Bone marrow (tissue), 2 donors: ENCODE measurements at places on chromosomes 2 and 18.

DNA sequence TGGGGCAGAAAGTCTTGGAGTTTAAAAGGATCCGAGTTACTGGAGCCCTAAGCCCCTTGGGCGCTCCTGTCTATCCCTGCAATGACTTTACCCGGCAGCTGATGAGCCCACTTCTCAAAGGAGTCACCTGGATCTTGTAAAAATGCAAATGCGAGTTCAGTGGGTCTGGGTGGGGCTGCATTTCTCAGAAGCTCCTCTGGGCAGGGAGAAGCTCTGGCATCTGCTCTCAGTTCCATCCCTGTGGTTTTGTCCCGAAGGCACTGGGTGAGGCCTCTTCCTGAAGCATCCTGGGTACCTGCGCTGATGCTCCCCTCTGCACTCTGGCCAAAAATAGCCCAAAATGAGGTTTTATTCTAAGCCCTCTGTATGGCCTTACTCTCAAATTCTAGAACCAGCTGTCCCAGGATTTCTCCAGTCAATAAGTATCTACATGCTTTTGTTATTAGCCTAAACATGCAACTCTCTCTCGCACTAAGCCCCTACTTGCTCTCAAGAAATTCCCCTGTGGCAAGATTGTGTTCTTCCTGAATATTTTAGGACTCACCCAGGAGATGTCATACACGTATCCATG is 167.8 kb upstream of the APCDD1 start:
- DNase-seq = no peak

GRCh38 chr2:20675701-20676352 is 8.9 kb downstream of the GDF7 start:
- DNase-seq = no peak

- DNase-seq = no peak
These were observed 1504.5 kb downstream of the DPP10 start for GRCh38 chr2:115946891-115947290.

- DNase-seq = no peak
These were observed 1.1 kb downstream of the RPL37A start for GRCh38 chr2:216499641-216500218.

- DNase-seq = no peak
These were observed 66.9 kb upstream of the MCFD2 start for GRCh38 chr2:46982351-46983064.

DNA sequence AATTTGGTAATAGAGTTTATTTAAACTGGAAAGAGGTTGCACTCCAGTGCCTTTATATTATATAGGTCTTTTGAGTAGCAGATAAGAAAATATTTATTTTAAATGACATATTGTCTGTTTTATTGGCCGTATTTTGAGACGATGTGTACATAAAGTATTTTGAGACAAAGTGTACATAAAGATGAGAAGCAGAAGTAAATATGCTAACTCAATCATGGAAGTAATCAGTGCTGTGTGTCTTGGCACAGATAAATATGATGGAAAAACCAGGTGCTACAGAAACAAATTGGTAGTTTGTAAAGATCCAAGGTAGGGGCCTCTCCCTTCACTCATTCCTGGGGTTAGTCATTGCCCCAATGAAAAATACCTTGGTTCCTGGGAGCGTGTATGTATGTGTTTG is 382.9 kb downstream of the DSEL start:
- no peak for DNase-seq

DNA sequence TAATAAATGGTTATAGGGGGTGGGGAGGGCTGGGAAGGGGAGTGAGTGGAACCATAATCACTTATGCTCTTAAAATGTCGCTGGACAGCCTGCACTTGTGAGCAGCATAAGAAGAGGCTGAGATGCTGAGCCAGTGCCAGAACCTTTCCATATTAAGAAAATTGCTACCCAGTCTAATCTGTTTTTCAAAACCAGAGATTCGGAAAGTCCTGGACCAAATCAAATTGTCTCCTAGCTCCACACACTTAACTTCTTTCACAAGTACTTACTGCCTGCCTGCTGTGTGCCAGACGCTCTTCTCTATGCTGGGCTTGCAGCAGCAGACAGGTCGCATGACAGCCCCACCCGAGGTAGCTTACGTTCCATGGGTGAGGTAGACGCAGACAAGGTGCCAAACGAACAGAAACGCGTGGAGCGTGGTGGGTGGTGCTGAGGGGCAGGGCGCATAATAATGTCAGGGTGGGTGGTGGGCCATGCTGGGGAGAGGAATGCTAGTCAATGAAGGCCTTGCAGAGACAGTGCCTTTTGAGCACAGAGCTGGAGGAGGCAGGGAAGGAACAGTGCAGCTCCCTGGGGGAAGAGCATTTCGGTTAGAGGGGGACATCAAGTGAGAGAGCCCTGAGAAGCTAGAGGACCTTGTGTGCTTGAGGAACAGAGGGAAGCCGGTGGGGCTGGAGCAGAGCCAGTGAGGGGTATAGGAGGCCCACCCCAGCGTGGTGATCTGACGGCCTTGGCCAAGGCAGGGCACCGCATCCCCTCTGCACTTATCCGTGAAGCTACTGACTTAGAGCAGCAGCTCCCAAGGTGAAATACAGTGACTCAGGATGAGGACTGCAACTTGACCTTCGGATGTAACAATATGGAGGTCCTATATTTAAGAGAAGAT is 123.5 kb upstream of the DAPL1 start:
- no peak for DNase-seq

- DNase-seq = no peak
These were observed 9.2 kb upstream of the KYNU start for GRCh38 chr2:142868229-142868762.

GRCh38 chr2:65252640-65253039 is 25.0 kb downstream of the ACTR2 start:
- no peak for DNase-seq

DNA sequence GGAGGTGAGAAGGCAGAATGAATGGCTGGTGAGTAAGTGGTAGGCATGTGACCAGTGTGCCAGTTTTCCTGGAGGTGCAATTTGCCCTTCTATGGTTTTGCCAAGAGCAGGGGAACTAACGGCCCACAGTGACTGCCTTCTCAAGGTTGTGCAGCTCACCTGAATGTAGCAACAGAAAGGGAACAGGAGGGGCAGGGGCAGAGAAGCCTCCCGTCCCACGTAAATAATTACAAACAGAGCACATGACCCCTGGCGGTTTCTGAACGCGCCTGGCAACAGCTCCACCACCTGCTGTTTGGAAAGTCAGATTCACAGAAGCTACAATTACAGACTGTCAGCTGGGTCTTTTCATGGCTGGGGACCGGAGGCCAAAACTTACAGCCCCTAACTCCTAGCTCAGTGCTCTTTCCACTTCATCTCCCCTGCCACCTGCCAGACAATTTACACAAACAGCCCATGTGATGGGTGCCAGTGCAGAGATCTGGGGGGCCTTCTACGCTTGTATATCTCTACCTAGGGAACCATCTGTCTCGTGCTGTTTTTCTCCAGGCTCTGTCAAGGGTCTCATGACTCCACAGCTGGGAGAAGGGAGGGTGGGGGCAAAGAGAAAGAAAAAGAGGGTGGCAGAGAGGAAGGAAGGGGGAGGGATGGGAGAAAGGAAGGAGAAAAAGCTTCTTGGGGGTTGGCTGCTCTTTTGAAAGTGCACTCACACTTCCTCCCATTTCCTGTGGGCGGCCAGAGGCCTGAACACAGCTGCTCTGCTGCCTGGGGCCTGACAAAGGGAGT is 69.6 kb downstream of the POLR1A start:
- peak; percentile 15 for DNase-seq

DNA sequence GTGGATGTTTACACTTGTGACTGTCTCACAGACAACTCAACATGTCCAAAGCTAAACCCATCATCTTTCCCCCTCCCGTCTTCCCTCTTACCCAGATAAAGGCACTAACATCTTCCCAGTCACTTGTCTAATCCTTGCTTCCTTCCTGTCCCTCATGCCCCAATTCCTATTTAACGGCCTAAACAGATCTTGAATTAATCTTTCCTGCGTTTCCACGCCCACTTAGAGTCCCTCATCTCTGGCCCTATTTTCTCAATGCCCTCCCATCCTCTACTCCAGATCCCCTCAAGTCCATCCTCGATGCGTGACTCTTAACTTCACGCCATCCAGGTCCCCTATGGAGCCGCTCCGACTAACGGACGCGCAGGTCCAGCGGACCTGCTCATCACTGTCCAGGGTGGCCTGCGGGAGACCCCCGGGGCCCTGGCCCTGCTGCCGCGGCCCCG is 682 bp upstream of the SCLY start:
- no peak for DNase-seq

GRCh38 chr18:47876813-47877212 is 53.6 kb downstream of the SMAD2 start:
- DNase-seq = no peak

GRCh38 chr2:20667531-20668401 is 822 bp downstream of the GDF7 start:
- no peak for DNase-seq

GRCh38 chr2:120658770-120659158 is 76.9 kb upstream of the GLI2 start:
- no peak for DNase-seq

DNA sequence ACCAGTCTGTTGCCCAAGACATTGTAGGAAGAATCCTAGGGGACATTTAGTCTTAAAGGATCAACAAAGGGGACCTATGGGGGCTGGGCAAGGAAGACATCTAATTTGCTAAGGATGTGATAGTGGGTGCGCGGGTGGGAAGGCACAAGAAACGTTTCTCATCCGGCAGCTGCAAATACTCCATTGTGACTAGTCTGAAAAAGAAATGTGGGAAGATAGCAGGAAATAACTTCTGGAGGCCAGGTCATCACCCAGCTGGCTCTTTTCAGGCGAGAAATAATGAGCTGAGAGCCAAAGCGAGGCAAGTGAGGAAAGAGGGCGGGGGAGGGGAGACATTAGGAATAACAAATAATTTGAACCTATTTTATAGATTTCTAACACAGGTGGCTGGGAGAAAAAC is 70.3 kb upstream of the NCK2 start:
- DNase-seq = no peak

- DNase-seq = no peak
These were observed 304.6 kb upstream of the FAM98A start for GRCh38 chr2:33903701-33904100.

GRCh38 chr18:67916097-67916496 is 399.6 kb upstream of the DSEL start:
- no peak for DNase-seq

GRCh38 chr2:180057706-180058412 is 50.8 kb upstream of the CWC22 start:
- DNase-seq = no peak

DNA sequence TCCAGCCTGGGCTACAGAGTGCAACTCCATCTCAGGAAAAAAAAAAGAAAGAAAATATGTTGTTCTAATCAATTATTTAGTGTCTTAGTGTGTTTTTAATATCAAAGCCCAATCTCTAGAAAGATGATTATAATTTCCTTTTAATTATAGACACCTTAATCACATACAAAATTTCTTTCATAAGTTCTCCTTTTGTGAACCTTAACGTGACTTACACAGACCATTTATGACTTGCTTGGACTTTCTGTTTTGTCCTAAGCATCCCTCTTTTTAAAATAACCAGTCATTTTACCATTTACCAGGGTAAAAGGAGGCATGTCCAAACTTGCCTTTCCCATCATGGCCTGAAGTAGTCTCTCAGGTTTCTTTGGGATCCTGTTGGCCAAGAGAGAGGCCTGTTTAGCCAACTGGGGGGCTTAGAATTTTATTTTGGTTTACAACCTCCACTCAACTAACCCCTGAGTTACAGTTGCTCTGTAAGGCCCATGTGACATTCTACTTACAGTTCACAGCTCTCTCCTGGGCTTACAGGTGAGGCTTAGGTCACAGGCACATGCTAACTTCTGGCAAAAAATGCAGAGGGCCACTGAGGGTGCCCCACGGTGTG is 23.9 kb upstream of the GPR155 start:
- DNase-seq = no peak

GRCh38 chr18:46877329-46877987 is 39.8 kb downstream of the PIAS2 start:
- DNase-seq = no peak

GRCh38 chr18:4351005-4351404 is 104.1 kb downstream of the DLGAP1 start:
- no peak for DNase-seq

GRCh38 chr2:196097864-196098660 is 29.4 kb upstream of the DNAH7 start:
- DNase-seq = no peak

GRCh38 chr2:64568836-64569235 is 44.7 kb downstream of the AFTPH start:
- DNase-seq = no peak

- DNase-seq = no peak
These were observed 16.7 kb downstream of the PDE1A start for GRCh38 chr2:182410120-182410519.

- no peak for DNase-seq
These were observed 222.0 kb downstream of the TMEM182 start for GRCh38 chr2:102983786-102984185.

DNA sequence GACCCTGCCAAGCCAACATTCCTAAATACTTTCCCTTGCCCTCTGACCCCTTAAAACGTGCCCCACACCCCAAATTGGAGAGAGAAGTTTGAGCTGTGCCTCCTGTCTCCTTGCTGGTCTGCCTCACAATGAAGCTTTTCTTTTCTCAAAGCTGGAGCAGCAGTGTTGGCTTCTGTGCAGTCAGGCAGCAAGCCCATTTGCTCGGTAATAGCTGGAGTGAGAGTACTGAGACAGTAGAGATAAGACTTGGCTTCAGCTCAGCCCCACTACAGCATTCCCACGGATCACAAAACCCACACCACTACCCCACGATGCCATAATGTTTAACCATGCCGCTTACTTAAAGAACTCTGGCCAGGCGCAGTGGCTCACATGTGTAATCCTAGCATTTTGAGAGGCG is 73.0 kb downstream of the NCAPH start:
- DNase-seq = no peak

- DNase-seq = no peak
These were observed 28.0 kb downstream of the ANKRD29 start for GRCh38 chr18:23634692-23635091.

- DNase-seq = no peak
These were observed 330.4 kb downstream of the NBAS start for GRCh38 chr2:15230599-15231192.

- no peak for DNase-seq
These were observed 941 bp downstream of the EHD3 start for GRCh38 chr2:31234683-31235503.

DNA sequence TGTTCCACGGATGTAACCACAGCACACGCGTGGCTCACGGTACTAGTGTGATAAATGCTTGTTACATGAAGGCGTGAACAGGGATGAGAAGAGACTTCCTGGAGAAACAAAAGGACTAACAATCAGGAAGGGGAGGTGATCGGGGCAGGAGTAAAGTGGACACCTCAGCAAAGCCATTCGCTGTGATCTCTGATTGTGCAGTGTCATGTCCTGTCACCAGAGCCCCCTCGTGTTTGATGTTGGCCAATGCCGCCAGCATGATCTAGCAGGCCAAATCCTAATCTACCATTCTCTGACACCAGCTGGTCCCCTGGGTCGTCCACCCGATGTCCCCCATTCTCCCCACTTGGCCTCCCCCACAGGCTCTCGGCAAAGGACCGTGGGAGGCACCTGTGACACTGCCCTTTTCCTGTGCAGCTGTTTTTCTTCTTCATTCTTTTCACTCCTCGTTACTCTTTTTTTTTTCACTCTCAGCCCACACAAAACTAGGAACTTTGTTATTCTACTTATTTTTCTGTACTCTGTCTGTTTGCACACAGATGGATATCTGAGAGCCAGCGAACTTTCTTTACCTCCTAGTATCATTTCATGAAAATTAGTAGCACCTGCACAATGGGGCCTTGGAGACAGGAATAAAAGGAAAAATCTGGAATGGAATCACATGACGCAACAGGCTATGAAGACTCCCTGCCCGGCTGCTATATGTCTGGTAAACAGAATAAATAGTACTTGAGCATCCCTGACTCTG is 146.8 kb downstream of the TGIF1 start:
- peak; percentile 20 for DNase-seq

- no peak for DNase-seq
These were observed 535.1 kb downstream of the RNF144A start for GRCh38 chr2:7452110-7452876.

GRCh38 chr2:232420463-232421188 is 14.0 kb downstream of the ALPG start:
- DNase-seq = no peak
